ENCODE measurements at places on chromosomes 5 and 9. TPM values are rescaled to one million over a fixed set of nuclear protein-coding genes. Genes with fewer than 3 reads are reported as not detected.

- DNase-seq, result peak; percentile 8
These were observed 395.0 kb upstream of the SMARCA2 start for GRCh38 chr9:1619915-1620710.

DNA sequence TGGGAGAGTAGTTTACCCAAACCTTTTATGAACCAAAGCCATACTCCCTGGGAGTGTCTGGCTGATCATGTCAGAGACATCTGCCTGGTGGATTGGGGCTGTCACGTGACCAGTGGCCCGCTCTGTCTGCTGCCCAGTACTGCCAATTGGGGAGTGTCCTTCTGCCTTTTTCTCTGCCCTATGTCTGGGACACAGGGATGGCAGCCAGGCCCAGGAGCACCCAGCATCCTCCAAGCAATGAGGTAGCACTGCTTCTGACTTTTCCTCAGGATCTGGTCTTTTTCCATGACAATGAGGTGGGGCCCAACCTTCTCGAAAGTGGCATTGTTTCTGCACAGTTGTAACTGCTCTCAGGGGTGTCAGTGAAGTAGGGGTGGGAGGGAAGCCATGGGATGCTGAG lies 21.8 kb downstream of the DAPK1 start:
- DNase-seq, result no peak

DNA sequence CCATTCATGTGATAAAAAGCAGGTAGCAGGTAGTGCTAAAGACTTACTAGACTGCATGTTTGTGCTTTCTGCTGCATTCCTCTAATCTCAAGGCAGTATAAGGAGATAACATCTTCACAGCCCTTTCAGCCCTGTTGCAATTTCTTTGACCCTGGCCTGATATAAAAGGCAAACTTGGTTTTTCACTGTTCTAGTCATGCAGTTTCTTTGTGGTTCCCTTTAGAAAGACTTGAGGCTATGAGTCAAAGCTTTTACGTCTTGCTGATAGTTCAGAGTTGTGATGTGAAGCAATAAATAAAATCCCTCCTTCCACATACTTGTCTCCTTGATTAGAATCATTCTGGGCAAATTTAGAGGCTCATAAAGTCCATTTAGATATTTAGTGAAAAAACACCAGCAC lies 88.6 kb upstream of the CDKN2B start:
- DNase-seq, result peak; percentile 94

DNA sequence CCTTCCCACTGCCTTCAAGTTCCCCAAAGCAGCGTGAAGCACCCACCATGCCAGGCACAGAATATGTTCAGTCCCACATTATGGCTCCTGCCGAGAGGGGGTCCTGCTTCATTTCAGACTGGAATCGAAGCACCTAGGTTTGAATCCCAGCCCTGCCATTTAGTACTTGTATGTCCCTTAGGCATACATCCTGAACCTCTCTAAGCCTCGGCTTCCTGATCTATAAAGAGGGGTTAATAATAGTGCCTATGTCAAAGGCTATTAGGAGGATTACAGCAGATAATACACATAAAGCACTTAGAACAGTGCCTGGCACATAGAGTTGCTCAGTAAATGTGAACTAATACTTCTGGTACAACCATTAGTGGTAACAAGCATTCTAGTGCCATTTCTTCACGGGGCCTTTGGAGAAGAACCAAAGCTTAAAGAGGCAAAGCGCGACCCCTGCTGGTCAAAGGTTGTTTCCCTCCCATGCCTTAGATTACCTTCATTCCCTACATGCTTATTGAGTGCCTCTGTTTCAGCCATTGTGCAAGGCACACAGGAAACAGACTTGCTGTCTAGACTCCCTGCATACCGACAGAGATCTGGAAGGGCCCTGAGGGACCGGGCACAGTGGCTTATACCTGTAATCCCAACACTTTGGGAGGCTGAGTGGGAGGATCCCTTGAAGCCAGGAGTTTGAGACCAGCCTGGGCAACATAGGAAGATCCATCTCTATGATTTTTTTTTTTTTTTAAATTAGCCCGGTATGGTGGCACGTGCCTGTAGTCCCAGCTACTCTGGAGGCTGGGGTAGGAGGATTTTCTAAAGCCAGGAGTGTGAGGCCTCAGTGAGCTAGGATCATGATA lies 98.3 kb downstream of the PPARGC1B start:
- peak; percentile 89 for DNase-seq

Gene ANKDD1B
- 1.7 TPM for total RNA-seq

Gene TXNDC8
- total RNA-seq, result not detected

Gene TSLP
- 1.0 TPM for total RNA-seq

Gene FBXW2
- total RNA-seq, result 39.3 TPM

Gene LCN9
- total RNA-seq, result not detected

Gene CCDC107
- total RNA-seq, result 9.9 TPM

All from mammary epithelial cell (primary cell).